Spinal cord (tissue), 10 donors: ENCODE measurements at places on chromosomes 6 and 20. TPM values are rescaled to one million over a fixed set of nuclear protein-coding genes. Genes with fewer than 3 reads are reported as not detected.

SLC32A1 gene
- 3.1 TPM for total RNA-seq

CEP162 gene
- 17.6 TPM for total RNA-seq

PRDM13 gene
- 0.33 TPM for total RNA-seq

GJA1 gene
- 568 TPM for total RNA-seq

ANKRD66 gene
- 3.5 TPM for total RNA-seq

PLN gene
- total RNA-seq, result 3.3 TPM

RIOK1 gene
- total RNA-seq, result 30.0 TPM

AGPAT1 gene
- 81.8 TPM for total RNA-seq

GPR63 gene
- total RNA-seq, result 6.0 TPM

GJA10 gene
- total RNA-seq, result not detected

DSP gene
- 76.9 TPM for total RNA-seq

SYCP2L gene
- 5.9 TPM for total RNA-seq

DUSP15 gene
- 7.8 TPM for total RNA-seq

FIG4 gene
- total RNA-seq, result 25.0 TPM

PAK5 gene
- 10.5 TPM for total RNA-seq

SIRPB2 gene
- total RNA-seq, result 1.8 TPM

LAMA2 gene
- 126 TPM for total RNA-seq

OR12D3 gene
- not detected for total RNA-seq

LIME1 gene
- total RNA-seq, result 2.5 TPM

FGD2 gene
- 6.7 TPM for total RNA-seq

MLN gene
- not detected for total RNA-seq

XKR7 gene
- 3.7 TPM for total RNA-seq
